MCF 10A (cell line): ENCODE measurements at places on chromosomes 4 and X. TPM values are rescaled to one million over a fixed set of nuclear protein-coding genes. Genes with fewer than 3 reads are reported as not detected.

GRCh38 chrX:51899741-51900140 lies 6.3 kb downstream of the MAGED1 start:
- DNase-seq = no peak

GRCh38 chr4:148557793-148558192 lies 115.6 kb upstream of the NR3C2 start:
- no peak for DNase-seq

DNA sequence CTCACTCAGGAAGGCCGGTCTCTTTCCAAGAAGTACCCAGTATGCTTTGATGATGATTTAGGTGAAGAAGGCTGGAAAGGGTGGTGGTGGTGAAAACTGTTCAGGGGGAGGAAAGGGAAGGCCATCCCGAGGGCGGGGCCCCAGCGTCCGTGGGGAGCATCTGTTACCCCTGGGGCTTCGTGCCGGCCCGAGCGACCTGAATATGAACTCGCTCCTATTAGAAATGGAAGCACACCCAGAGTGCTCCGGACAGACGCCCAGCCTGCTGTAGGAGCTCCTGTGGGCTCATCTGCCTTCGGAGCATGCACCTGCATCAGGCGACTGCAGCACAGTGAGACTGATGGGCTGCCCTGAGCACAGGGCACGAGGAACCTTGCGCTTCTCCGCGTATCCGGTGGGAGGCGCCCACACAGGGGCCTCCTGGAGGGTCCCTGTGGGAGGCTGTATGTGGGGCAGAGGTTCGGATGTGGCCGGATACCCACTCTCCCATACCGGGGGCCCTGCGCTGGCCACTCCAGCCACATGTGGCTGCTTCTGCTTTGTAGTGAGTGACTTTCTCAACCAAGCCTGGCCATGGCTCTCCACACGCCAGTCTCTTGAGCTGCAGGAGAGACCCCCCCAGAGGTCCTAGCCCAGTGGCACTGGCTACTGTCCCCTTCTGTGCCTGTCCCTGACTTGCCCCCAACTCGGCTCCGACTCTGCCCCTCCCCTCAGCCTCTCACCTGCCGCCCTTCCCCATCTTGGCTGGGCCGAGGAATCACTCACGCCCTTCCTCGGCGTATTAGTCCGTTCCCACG lies 36.7 kb downstream of the FGFRL1 start:
- no peak for DNase-seq

DNA sequence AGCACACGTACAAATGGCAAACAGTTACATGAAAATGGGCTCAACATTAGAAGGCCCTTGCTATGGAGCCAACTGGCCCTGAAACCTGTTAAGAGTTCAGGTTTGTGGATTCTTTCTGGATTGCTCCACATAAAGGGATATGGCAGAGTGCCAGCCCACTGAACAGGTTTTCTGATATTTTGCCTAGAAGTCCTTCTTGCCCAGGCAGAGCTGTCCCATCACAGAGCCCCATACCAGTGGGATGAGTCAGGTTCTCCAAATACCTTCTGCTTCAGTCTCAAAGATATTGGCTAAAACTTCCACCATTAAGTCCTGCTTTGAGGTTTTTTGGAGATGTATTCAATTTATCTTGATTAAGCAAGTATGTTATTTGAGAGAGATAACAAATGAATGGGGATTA lies 146.8 kb upstream of the IL1RAPL2 start:
- DNase-seq = peak; percentile 76

Gene MAOA
- 8.2 and 9.8 TPM in 2 replicates for total RNA-seq

Gene SLITRK2
- not detected in 2 replicates for total RNA-seq
